ENCODE measurements at places on chromosomes 7 and 10. TPM values are rescaled to one million over a fixed set of nuclear protein-coding genes. Genes with fewer than 3 reads are reported as not detected.

Gene SHOC2
- total RNA-seq: 75.2 TPM

Gene SBDS
- 123 TPM for total RNA-seq

Gene CUZD1
- 0.91 TPM for total RNA-seq

Gene EBF3
- total RNA-seq: 8.4 TPM

Gene LRRD1
- 0.65 TPM for total RNA-seq

Data from articular chondrocyte of knee joint (primary cell).